ENCODE measurements at places on chromosomes 13 and 19.
A peak's percentile ranks its signal among the peaks of the same experiment; 100 is the strongest.

DNA sequence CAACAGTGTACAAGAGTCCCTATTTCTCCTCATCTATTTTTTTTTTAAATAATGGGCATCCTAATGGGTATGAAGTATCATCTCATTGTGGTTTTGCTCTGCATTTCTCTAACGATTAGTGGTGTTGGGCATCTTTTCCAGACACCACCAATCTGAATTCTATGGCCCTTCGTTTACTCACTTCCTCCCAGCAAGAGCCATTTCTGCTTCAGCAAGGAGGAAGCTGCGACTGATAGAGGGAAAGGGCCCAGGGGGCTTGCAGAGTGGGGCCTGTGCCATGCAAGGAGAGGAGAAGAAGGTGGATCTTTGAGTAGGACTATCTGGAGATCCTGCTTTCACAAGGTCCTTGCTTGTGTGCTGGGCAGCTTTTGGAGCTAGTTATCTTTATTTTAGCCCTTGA is 58.0 kb downstream of the USPL1 start:
- DNase-seq: no peak

- no peak for DNase-seq
These were observed 171.3 kb downstream of the DACH1 start for GRCh38 chr13:71695662-71696061.

- DNase-seq: no peak
These were observed 8.3 kb downstream of the LCP1 start for GRCh38 chr13:46173656-46174055.

- DNase-seq: peak; percentile 20
These were observed 4.3 kb upstream of the DUXA start for GRCh38 chr19:57171551-57172081.

DNA sequence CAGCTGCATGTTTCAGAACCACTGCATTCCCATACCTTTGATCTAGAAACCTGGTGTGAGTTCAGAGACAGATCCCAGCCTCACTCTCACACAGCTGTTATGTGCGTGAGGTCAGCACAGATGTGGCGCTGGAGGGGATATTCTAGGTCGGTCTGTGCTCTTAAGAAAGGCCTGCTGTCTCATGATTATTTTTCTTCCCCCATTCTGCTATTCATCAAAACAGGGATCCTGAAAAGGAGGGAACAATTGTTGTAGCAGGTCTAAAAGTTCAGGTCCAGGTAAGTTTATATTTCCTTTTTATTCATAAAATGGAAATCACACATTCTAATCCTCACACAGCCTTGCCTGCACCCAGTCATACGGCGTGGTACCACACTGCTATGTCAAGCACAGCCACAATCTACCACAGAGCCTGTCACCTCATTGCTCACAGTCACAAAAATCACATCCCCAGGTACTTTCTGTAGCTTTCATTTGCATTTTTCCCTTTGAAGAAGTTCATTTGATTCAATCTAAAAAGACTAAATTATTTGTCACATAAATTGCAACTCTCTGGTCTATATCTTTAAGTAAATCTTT is 867 bp downstream of the ZNF546 start:
- no peak for DNase-seq

GRCh38 chr19:36605877-36606478 is 865 bp downstream of the ZNF382 start:
- no peak for DNase-seq

- DNase-seq: no peak
These were observed 6.4 kb downstream of the DAPK3 start for GRCh38 chr19:3964256-3965194.

- no peak for DNase-seq
These were observed 15.7 kb downstream of the ZNF575 start for GRCh38 chr19:43548706-43549105.

GRCh38 chr13:77353995-77354394 is 27.1 kb upstream of the MYCBP2 start:
- no peak for DNase-seq

DNA sequence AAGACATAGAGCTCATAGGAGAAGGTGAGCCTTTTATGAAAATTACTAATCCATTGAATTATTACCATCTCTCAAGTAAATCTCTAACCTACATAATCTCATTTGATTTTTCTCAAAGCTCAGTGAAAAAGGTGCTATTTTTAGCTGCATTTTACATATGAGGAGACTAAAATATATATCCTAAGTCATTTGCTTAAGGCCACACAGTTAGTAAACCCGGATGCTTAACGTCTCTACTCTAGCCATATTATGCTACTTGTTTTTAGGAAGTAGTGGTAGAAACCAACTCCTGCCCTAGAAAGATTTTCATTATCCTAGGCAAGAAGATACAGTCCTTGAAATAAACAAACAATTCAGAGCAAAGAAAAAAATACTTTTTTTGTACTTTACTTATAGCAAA is 108.9 kb downstream of the RBM26 start:
- no peak for DNase-seq

DNA sequence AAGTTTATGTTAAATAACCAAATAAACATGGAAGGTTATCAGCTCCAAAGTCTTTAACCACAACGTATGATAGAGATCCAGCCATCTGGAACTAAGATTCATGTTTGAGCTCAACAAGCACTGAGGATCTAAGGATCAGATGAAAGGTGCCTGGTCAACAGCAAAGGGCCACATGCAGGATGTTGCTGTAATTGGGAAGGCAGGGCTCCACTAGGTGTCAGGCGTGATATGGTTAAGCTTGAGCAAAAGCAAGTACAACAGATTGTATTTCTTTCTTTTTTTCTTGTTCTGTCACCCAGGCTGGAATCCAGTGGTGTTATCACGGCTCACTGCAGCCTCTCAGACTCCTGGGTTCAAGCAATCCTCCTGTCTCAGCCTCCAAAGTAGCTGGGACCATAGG is 12.0 kb downstream of the EBPL start:
- no peak for DNase-seq

DNA sequence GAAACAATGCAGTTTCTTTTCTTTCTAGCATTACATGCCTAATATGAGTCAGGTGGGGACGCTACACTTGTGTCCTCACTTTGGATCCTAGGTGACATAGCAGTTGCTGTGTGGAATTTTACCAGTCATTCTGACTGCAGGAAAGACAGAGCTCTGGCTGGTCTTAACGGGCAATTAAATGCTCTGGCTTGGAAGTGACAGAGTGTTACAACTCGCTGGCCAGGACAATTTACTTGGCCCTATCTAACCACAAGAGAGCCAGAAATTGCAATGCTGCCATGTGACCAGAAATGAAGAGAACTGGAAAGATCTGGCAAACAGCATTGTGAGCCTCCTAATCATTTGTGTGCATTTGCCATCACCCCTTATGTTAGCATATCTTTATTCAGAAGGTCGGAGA is 351.1 kb downstream of the DCT start:
- no peak for DNase-seq

DNA sequence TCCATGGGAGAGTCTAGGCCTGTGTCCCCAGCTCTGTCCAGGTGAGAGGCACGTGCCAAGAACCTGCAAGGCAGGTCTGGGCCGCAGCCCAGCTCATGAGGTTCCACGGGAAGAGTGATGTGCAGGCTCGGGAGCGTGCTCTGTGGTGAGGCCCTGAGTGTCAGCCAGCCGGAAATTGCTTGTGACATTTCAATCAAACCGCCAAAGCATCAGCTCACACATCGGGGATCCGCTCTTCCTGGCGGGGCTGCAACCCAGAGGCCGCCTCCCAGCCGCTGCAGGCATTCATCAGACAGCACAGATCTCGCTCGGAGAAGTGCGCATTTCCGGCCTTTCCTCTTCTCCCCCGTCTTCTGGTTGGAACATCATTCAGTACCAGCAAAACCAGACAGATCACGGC is 109.3 kb downstream of the KDM4B start:
- no peak for DNase-seq

DNA sequence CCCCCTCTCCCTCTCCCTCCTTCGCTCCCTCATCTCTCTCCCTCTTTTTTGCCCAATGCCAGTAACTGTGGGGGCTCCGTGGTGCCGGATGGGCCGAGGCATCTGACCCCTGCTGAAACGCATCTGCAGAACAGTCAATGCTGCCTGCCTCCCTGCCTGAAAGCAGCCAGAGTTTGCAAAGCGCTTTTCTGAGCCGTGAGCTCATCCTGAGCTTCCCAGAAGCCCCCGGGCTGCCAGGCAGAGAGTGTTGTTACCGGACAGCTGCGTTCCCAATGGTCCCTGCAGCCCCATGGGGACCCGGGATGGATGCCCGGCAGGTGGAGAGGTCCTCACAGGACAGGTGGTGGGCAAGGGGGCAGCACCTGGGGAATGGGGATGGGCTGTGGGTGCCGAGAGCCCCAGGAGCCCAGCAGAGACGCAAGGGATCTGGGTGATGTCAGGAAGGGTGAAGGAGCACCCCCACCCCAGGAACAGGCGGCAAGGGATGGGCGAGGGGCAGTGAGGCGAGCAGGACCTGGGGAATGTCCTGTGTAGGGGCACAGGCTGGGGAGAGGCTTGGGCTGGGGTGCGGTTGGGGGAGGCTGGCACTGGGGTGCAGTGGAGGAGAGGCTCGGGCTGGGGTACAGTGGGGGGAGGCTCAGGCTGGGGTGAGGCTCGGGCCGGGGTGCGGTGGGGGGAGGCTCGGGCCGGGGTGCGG is 33.0 kb downstream of the GPX4 start:
- no peak for DNase-seq
